Large intestine (tissue), 12 donors: ENCODE measurements at places on chromosomes 4 and X.

- no peak for DNase-seq
Measured at GRCh38 chr4:23706972-23707651, 182.7 kb downstream of the PPARGC1A start.

DNA sequence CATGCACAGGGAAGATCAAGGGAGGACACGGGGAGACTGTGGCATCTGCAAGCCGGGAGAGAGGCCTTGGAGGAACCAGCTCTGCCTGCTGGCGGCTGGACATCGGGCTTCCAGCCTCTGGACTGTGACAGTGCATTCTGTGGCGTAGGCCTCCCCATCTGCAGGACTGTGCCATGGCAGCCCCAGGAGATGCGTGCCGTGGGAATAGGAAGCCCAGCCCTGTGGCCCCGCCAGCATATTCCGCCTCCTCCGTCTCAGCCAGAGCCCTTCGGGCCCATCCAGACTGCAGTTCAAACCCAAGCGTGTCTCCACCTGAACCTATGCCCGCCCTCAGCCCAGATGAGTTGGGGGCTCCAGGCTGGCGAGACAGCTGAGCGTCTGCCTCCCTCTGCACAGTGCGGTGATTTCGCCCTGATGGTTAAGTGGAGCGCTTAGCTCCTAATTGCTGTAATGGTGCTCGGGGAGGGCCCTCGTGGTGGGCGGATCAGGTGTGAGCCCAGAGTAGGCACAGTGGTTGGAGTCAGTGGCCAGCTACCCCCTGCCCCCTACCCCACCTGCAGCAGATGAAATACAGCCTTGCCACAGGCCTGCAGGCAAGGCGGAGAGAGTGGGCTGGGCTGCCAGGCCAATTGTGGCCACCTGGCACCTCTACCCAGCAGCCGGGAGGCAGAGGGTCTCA, 133.9 kb downstream of the HMX1 start:
- no peak for DNase-seq

- no peak for DNase-seq
Measured at GRCh38 chr4:124970011-124970410, 257.5 kb upstream of the ANKRD50 start.

- DNase-seq = peak; percentile 73
Measured at GRCh38 chr4:24583451-24584210, 723 bp downstream of the DHX15 start.

- no peak for DNase-seq
Measured at GRCh38 chr4:111127841-111128240, 505.0 kb upstream of the PITX2 start.

GRCh38 chr4:145760176-145760575, 80.2 kb downstream of the C4orf51 start:
- DNase-seq = no peak

DNA sequence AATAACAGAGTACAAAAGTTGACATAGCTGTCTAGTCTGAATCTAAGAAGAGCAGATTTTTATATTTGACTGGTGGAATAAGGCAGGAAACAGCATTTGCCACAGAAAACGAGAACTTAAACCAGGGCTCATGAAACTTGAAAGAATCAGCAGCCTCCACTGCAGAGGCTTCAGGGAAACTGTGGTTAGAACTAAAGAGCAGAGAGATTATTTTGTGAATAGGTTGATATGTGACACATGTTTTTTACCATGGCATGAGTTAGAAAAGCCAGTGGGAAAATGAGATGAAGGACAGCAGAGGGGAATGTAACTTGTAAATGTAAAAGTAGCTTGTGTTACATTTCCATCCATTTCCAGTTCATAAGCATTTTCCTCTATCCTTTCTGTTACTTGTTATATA, 63.7 kb upstream of the CAMK2D start:
- DNase-seq = no peak

DNA sequence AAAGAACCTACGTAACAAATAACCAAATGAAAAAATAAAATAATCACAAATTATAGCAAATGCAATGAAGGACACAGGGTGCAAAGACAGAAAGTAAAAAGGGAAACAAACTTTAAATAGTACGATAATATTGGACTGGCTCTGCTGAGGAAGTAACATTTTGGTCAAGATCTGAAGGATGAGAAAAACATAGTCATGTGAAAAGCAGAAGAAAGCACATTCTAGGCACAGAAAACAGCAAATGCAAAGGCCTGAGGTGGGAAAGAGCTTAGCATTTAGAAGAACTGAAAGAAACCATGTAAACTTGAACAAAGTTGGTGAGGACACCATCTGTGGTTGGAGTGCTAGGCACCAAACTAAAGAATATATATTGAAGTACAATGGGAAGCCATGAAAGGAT, 111.2 kb downstream of the PPP3CA start:
- no peak for DNase-seq

DNA sequence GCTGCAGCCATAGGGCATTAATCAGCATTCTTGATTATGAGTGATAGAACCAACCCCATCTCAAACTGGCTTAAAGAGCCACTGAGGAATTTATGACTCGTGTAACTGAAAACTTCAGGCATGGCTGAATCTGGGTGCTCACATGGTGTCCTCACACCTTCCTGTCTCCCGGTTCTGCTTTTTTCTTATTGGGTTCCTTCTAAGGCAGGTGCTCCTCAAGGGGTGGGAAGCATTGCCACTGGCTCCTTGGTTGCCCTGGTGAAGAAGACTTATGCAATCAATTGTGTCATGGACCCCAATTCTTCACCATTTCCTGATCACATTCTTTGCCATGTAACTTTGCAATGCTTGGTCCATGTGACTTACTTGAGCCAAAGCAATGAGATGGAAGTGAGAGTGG, 4.3 kb upstream of the ZCCHC4 start:
- DNase-seq = no peak

- no peak for DNase-seq
Measured at GRCh38 chr4:187993827-187994226, 1.7 kb upstream of the ZFP42 start.

DNA sequence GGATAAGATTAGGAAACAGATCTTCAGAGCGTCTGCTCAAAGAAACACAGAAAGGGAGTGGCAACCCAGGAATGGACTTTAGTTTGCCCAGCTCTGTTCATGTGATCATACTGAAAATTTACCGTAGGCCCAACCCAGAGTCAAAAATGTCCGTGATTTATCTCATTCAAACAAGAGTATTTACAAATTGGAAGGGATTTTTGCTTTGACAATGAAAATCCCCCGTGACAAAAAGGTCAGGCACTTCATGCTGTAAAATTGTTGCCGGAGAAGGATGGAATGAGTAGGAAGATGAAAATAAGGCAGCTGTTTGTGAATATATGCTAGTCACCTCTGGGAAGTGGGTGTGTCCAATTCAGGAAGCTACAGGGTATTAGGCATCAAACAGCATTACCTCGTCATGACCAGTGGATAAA, 1.2 kb downstream of the SULT1B1 start:
- peak; percentile 94 for DNase-seq

DNA sequence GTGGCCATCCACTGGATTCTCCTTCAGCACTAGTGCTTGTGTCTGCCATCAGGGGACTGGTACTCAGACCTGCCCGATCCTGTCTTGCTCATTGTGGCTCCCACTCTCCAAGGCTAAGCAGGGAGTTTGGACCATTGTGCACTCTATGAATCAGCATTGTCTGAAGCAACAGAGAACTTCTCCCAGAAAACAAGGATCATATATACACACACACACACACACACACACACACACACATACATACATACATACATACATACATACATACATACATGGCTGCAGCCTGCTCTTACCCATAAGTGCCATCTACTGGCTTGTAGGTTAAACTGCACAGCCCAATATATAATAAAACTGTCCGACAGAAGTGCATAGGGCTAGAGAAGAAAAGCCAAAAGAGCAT, 345.3 kb upstream of the LCORL start:
- peak; percentile 53 for DNase-seq

GRCh38 chr4:3363411-3364141, 70.8 kb downstream of the RGS12 start:
- DNase-seq = no peak

- DNase-seq = no peak
Measured at GRCh38 chr4:112860830-112861690, 188.4 kb upstream of the ANK2 start.

- DNase-seq = no peak
Measured at GRCh38 chr4:90641861-90642599, 514.8 kb downstream of the CCSER1 start.

DNA sequence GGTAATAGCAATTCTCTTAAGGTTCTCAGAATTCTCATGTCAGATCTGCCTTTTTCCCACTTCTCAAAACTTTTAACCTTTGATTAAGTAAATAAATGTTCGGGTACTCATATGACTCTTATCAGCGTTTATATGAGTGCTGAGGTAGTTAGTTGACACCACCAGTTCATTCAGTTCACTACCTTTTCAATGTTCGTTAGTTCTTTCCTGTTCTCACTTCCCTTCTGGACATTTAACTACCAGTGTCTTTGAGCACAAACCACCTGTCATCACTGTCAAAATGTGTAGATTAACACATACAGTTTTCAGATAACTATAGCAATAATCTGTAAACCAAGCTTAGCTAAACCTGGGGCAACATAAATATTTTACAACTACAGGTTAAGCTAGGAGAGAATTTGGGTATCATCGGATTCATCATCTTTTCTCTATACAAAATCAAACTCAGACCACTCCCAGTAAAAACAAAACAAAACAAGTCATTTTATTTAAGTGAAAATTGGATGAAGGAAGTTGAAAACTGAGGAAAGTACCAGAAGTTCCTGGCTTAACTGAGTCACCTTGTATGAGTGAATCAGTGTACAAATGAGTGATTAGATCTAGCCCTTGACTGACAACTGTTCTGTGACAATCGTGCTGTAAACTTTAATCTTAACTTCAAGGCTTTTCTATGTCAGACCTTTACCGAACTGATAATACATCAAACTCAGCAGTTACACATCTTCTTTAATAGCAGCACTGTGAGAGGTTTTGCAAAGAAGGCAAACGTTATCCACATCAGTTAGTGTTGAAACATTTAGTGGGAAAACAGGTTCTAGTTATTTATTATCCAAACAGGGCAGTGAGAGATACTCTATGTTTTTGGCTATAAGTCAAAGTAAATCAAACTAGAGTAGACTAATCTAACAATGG, 41.9 kb downstream of the ARHGEF38 start:
- peak; percentile 88 for DNase-seq

- no peak for DNase-seq
Measured at GRCh38 chrX:17456526-17456925, 81.5 kb downstream of the NHS start.

- DNase-seq = peak; percentile 37
Measured at GRCh38 chrX:49230500-49231232, 2.5 kb downstream of the CACNA1F start.

GRCh38 chrX:85012098-85012497, 8.4 kb downstream of the APOOL start:
- DNase-seq = no peak

- DNase-seq = no peak
Measured at GRCh38 chr4:35723973-35724372, 520.3 kb downstream of the ARAP2 start.

DNA sequence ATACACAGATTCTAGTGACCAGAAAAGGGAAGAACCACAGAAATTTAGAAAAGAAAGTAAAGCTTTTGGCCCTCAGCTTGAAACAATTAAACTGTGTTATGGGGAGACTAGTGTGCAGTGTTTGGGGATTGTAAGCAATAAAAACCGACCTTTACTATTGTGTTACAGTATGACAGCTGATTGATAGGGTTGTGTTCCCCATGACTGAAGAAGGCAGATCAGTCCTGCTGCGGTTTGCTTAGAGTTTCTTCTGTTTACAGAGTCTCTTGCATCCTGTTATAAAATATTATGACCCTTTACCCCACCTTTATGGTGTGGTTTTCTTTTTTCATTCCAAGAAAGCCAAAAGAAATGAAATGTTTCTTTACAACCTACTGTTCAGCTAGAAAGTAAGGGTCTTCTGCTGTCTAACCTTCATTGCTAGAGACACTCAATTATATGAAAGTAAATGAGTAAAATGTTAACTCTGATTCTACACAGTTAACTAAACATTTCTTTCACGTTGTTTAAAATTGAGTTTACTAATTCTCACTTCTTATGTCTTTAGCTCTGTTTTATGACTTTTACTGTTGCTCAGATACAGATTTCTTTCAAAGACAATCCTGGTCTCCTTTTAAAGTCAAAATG, 18.1 kb downstream of the CHIC1 start:
- peak; percentile 22 for DNase-seq

GRCh38 chrX:72114306-72114705, 17.4 kb downstream of the RTL5 start:
- DNase-seq = no peak

DNA sequence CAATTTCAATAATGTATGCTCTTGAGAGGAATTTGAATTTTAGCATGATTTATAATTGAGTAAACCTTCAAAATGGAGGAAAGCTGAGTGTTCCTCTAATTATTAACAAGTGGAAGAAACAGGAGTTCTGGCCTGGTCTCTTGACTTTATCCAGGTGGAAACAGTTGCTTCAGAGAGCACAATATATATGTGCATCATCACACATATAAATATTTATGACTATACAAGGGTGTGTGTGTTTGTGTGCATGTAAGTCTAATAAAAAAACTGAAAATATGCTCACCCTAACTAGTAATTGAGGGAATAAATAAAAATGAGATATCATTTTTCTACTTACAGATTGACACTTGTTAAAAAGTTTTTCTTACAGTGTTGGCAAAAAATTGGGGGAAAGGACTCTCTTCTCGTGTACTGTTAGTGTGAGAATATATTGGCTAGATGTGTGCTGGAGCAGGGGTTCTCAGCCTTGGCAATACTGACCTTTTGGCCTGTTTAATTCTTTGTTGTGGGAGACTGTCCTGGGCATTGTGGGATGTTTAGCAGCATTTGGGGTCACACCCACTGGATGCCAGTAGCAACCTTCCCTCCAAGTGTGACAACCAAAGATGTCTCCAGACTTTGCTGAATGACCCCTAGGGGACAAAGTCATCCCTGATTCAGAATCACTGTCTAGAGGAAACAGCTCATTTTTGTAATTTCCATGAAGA, 20.8 kb upstream of the HERC5 start:
- no peak for DNase-seq

DNA sequence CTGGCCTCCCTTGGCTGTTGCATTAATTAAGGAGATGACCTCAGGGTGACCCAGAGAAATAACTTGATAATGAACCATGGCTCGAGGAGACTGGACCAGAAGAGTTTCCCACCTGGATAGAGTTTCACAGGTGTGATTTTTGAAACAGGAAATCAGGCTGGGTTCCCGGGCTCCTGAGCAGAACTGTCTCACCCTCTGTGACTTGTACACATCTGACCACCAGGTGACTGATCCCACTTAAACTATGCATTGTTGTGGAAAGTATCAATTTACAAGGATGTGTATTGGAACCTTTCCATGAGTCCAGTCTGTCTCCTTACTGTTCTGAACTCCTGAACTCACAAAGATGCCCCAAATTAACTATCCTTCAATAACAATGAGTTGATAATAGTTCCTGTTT, 220.3 kb downstream of the PTTG2 start:
- no peak for DNase-seq

GRCh38 chrX:110852180-110852579, 56.6 kb upstream of the CHRDL1 start:
- DNase-seq = no peak

- DNase-seq = no peak
Measured at GRCh38 chr4:185524888-185525863, 10.1 kb downstream of the PDLIM3 start.

GRCh38 chr4:74235135-74235534, 73.1 kb upstream of the EPGN start:
- DNase-seq = no peak

GRCh38 chr4:47538111-47538824, 53.2 kb downstream of the ATP10D start:
- DNase-seq = no peak

- DNase-seq = no peak
Measured at GRCh38 chr4:35725131-35725530, 519.2 kb downstream of the ARAP2 start.

GRCh38 chr4:89136525-89136924, 25.2 kb downstream of the TIGD2 start:
- DNase-seq = peak; percentile 60
